Activated T-helper 1 cell treated with anti-CD3 and anti-CD28 coated beads, Interleukin-2, amount 50 U/mL, for 16 hours (primary cell): ENCODE measurements at places on chromosomes 4 and X.

DNA sequence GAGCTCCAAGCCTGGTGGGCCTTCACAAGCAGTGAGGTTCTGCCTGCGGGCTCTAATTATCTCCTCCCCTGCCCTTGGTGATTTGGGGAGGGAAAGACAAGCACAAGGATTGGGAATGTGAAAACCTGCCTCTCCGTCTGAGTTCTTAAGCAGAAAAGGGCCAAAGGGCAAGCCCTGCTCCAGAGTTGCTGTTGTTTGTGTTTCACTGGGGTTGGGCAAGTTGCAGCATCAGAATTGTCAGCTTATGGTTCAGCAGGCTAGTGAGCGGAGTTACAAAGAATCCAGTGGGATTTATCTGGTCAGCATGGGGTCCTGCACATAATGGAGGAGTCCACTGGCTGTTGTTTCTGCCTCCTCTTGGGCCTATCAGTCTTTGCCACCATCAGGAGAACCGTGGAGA is 60.5 kb downstream of the NHS start:
- DNase-seq: no peak

GRCh38 chr4:160947653-160948052 is 1216.1 kb downstream of the FSTL5 start:
- DNase-seq: no peak

GRCh38 chr4:11614426-11614825 is 185.7 kb upstream of the HS3ST1 start:
- no peak for DNase-seq

DNA sequence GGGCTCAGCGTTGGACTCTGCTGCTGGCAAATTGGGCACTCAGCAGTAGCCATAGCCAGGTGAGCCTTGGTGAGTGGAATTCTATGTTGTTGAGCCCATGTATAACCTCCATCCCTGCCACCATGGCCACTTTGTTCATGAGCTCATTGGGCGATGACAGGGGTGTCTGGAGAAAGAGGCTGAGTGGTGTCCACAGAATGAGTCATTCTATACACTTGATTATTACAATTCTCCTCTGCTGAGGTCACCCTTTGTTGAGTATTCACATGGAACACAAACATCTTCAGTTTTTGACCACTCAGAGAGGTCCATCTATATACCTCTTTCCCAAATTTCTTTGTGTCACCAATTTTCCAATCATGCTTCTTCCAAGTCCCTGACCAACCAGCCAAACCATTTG is 1341.7 kb downstream of the PCDH7 start:
- no peak for DNase-seq

- no peak for DNase-seq
Measured at GRCh38 chr4:84647312-84647884, 64.5 kb downstream of the CDS1 start.

- DNase-seq: no peak
Measured at GRCh38 chr4:6092131-6092530, 73.9 kb upstream of the C4orf50 start.

DNA sequence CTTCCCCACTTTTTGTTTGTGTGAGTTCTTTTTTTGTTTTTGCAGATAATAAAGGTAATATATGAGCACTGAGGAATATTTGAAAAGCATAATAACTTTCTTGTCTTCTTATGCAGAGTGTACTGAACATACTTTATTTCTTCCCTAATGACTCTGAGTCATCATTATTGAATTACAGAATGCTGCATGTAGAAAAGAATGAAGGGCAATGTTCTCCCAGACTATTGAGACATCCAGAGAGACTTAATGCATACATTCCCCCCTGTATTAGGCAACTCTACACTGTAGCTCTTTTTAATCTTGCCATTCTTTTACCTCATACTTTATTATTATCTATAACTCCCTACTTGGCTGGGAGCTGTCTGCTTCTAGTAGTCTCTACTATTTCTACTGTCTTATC is 240.5 kb upstream of the ANKRD50 start:
- no peak for DNase-seq

GRCh38 chrX:119482041-119482440 is 13.8 kb downstream of the SLC25A5 start:
- no peak for DNase-seq

- DNase-seq: no peak
Measured at GRCh38 chrX:107683124-107683895, 55.0 kb downstream of the PRPS1 start.
